Epithelial cell of umbilical artery (primary cell): ENCODE measurements at places on chromosomes 16 and 17. TPM values are rescaled to one million over a fixed set of nuclear protein-coding genes. Genes with fewer than 3 reads are reported as not detected.

The GP1BA gene
- total RNA-seq, result not detected in 2 replicates

The CRYBA1 gene
- not detected in 2 replicates for total RNA-seq

The MYH2 gene
- total RNA-seq, result not detected in 2 replicates

The SRCIN1 gene
- total RNA-seq, result 0.32 TPM in 1 of 2 replicates, not detected in the other

The DOC2A gene
- 0.76 TPM in 1 of 2 replicates, not detected in the other for total RNA-seq

The CCDC144A gene
- 4.3 and 5.5 TPM in 2 replicates for total RNA-seq

The ZNF785 gene
- 6.2 and 6.7 TPM in 2 replicates for total RNA-seq

The SULT1A2 gene
- under 0.01 TPM in 1 of 2 replicates, not detected in the other for total RNA-seq

The ZNF385C gene
- total RNA-seq, result not detected in 2 replicates

The USB1 gene
- 41.6 and 69.3 TPM in 2 replicates for total RNA-seq

The ATP2A3 gene
- total RNA-seq, result under 0.01 and 1.1 TPM in 2 replicates

The RRAD gene
- total RNA-seq, result 0.65 and 1.5 TPM in 2 replicates

The SPNS3 gene
- 0.15 TPM in 1 of 2 replicates, not detected in the other for total RNA-seq

The C16orf89 gene
- total RNA-seq, result not detected in 2 replicates

The RETREG3 gene
- total RNA-seq, result 62.4 and 64.1 TPM in 2 replicates

The SLC5A11 gene
- total RNA-seq, result under 0.01 TPM in 1 of 2 replicates, not detected in the other

The DHRS7C gene
- total RNA-seq, result not detected in 2 replicates

The KRT24 gene
- total RNA-seq, result not detected in 2 replicates

The KLHL10 gene
- not detected in 2 replicates for total RNA-seq

The SDR42E2 gene
- not detected in 2 replicates for total RNA-seq

The KRTAP4-1 gene
- total RNA-seq, result not detected in 2 replicates

The UMOD gene
- not detected in 2 replicates for total RNA-seq

The ASIC2 gene
- total RNA-seq, result under 0.01 TPM in 1 of 2 replicates, not detected in the other

The TMEM132E gene
- under 0.01 TPM in 1 of 2 replicates, not detected in the other for total RNA-seq

The PRR29 gene
- 0.30 and 0.32 TPM in 2 replicates for total RNA-seq

The NPIPB6 gene
- total RNA-seq, result not detected in 2 replicates

The NPIPB8 gene
- not detected in 2 replicates for total RNA-seq

The ARHGAP27 gene
- 9.7 and 14.4 TPM in 2 replicates for total RNA-seq

The PDILT gene
- not detected in 2 replicates for total RNA-seq
